ENCODE measurements at places on chromosomes 1 and 21.

DNA sequence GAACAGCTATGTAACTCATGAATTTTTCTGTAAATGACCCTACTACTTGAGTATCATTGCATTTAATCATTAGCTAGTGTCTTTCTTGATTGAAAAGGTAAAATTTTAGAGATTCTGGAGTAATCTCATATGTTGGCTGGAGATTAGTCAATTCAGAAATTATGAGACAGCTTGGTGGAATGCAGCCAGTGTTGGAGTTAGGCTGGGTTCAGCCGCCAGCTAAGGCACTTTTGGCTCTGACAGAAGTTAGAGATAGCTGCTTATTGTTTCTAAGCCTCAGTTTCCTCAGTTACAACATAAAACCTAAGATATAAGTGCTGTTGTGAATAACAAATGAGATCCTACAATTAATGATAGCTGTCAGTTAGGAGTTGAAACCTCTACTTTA lies 49.4 kb downstream of the TBCE start:
- no peak for DNase-seq

DNA sequence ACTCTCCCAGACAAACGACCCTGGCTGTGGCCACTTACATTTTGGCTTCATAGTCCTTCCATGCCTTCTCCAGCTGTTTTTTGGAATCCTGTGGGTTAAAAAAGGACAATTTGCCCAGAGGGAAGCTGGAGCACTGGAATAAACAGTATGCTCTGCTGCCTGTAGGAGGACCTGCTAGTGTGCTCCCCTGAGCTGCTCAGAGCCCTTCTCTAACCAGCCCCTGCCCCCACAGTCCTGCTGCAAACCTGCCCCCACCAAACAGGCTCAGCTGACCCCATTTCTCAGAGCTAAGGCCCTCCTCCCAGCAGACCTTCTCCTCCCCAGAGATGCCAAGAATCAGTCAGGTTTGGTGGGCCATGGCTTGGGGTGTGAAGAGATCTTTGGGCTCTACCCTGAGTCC lies 26.9 kb upstream of the TCEA3 start:
- no peak for DNase-seq

GRCh38 chr1:81358151-81358550 lies 442.6 kb upstream of the ADGRL2 start:
- DNase-seq = no peak

DNA sequence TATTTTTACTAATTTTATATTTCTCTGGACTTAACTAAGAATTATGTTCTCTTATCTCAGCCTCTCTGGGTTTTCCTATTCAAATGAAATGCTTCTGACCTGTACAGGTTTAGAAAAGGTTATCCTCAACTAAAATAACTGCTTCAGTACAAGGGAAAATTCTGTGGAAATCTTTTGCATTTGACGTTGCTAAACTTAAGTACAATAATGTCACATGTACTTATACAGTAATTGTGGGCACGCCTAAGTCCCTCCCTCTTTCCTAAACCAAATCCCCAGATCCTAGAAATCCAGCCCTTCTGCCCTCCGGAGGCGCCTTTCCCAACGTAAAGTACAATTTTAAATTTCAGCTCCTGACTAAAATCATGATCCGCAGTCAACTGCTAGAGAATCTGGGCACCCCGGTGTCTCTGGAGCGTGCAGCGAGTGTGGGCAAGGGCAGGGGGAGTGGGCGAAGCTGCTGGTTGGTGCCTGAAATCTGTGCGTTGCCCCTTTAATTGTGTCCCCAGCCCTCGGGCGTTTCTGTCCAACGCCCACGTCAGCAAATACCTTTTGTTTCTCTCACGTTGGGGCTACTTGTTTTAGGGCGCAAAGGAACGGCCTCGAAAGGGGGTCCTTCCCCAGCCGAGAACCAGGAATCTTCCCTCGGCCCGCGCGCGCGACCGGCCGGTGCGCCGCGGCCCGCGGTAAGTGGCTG lies at the start of gene ZBTB8A:
Gene ZBTB8A, plus strand, starts transcription at position 541 of the 697 bp plus-strand sequence. CDS start 53,505 bp downstream, outside the sequence.
- DNase-seq = peak; percentile 55

DNA sequence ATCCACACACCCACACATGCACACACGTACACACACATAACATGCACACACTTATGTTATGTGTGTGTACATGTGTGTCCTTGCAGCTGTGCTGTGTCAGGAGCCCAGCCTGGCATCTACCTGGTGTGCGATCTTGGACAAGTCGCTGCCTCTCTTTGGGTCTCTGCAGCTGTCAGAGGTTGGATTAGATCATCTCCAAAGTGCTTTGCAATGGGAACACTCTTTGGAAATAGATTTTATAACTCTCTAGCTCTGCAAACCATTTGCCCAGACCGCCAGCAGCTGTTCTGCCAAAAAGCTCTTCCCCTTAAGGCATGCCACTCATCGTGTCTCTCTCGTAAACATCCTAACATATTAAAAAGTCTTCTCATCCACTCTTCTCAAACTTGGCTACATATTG lies 4.7 kb downstream of the PKP1 start:
- no peak for DNase-seq

DNA sequence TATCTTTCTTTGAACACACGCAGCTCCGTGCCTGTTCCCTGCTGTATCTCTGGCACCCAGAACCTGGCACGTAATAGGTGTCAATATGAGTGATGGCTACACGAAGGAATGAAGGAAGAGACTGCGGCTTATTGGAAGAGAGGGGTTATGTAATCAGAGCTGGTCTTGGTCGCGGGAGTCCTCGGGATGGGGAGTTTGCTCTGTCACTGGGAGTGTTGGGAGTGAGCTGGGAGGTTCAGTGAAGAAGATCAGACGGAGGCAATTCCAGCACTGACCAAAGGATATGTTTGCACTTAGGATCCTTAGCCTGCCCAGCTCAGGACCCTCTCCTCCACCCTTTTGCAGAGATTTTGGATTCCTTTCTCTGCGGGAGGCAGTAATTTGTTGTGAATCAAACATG lies 709.1 kb downstream of the PTPRU start:
- peak; percentile 6 for DNase-seq

DNA sequence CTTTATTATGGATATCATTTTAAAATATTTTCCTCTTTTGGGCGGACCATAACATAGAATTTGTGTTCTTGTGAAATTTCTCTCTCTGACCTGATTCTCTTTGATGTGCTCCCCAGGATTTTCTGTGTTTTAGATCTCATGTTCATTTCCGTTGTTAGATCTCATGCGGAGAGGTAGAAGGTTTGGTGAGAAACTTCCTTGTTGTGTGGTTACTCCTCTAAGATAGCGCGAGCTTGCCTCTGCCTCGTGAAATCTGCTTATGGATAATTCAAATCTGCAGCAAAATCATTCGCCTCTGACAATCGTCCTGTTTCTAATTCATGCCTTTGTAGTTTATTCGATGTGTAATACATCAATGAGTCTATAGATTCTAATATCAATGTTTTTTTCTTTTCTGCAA lies 580.4 kb downstream of the USP25 start:
- DNase-seq = no peak

DNA sequence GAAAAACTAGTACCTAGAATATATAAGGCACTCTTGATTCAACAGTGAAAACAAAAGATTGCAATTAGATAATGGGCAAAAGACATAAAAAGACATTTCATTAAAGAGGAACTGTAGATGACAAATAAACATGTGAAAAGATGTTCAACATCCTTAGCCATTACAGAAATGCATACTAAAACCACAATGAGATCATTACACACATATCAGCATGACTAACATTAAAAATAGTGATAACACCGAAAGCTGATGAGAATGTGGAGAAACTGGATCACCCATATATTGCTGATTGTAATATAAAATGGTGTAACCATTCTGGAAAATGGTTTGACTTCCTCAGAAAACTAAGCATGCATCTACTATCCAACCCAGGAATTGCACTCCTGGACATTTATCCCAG lies 340.3 kb downstream of the SEC16B start:
- DNase-seq = no peak

GRCh38 chr1:206455289-206455665 lies 15.0 kb upstream of the IKBKE start:
- DNase-seq = no peak

DNA sequence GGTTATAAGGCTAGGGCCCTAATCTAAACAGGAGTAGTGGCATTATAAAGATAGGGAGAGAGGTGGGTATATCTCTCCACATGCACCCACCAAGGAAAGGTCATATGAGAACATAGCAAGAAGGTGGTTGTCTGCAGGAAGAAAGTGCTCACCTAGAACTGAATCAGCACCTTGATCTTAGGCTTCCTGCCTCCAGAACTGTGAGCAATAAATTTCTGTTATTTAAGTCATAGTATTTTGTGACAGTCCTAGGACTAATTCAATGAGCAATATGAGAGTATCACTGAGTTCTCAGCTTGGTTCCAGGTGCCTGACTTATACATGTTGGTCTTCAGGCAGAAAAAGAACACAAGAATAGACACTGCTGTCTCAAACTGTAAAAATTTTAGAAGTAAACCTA lies 51.8 kb downstream of the MRPL39 start:
- DNase-seq = no peak

DNA sequence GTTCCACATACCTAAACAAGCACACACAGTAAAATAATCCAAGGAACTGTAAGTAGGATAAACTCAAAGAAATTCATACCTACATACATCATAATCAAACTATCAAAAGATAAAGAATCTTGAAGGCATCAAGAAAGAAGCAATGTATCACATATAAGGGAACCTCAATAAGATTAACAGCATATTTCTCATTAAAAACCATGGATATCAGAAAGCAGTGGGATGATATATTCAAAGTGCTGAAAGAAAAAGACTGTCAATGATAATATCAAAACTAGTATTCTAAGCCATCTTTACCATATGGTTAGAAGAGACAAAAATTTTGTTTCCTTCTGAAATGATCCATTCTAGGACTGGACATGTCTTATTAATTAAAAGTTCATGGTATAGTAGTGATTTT lies 37.1 kb upstream of the ADAM30 start:
- DNase-seq = no peak

GRCh38 chr1:14768582-14769304 lies 170.3 kb downstream of the KAZN start:
- no peak for DNase-seq

DNA sequence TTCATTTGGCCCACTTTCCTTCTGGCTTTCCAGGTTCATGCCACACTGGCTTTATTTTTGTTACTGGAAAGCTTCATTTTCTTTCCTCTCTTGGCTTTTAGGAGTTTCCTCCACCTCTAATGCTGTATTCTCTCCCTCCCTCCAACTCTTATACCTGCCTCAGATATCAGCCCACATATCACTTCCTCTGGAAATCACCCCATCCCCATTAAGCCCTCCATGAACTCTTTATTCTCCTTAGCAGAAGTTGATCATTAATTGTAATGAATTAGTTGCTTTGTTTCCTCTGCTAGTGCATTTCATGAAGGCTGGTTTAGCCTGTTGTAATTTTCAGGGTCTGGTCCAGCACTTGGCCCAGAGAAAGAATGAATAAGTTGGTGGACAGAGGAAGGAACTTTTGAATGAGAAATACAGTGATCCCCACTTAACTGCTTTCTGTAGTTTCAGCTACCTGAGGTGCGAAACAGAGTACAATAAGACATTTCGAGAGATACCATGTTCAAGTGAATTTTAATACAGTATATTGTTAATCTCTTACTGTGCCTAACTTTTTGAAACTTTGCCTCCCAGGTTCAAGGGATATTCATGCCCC lies 1.7 kb downstream of the SOAT1 start:
- peak; percentile 32 for DNase-seq

DNA sequence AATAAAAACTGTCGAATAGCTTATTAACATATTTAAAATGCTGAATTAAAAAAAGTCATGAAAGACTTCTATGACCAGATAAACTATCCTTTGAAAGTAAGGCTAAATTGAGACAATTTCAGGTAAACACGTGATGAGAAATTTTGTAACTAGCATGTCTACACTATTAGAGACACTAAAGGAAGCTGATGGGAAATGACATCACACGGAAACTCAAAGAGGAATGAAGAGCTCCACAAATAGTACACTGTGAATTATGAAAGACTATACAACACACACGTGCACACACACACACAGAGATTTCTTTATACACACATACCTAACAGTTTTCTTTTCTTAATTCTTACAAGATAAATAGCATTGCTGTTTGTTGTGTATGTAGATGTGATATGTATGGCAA lies 70.9 kb upstream of the PLA2G4A start:
- no peak for DNase-seq

GRCh38 chr1:168330285-168330684 lies 49.6 kb downstream of the TBX19 start:
- no peak for DNase-seq

DNA sequence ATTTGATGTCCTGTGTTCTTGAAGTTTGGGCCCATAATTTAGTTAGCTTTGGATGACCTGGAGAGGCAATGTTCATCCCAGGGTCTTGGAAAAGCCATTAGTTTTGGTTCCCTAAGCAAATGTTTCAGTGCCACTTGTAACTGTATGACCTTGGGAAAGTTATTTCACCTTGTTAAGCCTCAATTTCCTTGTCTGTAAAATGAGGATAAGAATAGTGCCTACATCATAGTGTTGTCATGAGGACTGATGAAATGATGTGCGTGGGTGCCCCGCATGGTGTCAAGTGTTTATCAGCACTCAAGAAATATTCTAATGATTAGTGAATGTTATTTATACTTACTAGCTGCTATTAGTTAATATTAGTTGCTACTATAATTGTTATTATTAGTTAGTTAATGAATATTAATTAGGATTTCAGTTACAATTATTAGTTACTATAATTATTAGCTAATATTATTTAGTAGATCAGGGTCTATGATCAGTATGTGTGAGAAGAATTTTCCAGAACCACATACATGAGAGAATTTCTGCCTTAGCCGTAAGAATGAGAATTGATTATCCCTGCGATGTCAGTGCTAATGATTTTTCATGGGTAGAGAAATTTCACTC lies 1.9 kb downstream of the SH3BGR start:
- no peak for DNase-seq

GRCh38 chr1:30916296-30916695 lies 7.7 kb upstream of the SDC3 start:
- DNase-seq = no peak

GRCh38 chr1:236365999-236366570 lies 28.0 kb upstream of the EDARADD start:
- DNase-seq = no peak

DNA sequence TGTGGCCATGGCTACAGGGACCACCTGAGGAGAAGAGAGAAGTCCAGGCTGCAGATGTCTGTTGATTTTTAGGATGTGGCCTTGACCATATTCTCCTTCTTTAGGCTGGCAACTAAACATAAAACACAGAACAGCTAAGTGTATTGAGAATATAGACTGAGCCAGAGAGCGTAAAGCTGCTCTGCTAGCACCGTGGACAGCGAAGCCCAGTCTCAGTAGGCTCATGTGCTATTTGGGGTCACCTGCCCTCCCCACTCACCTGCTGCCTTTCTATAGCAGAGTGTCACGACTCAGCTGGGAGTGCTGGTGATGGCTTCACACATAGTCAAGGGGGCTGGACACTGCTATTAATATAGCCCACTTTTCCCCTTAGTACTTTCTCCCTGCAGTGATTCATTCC lies 278.5 kb downstream of the KCNH1 start:
- DNase-seq = no peak

- no peak for DNase-seq
Observed at GRCh38 chr1:15016526-15016925, 137.0 kb upstream of the TMEM51 start.

- no peak for DNase-seq
Observed at GRCh38 chr1:206929524-206929923, 7.8 kb upstream of the FCMR start.

Data from Calu3 (cell line).